Smooth muscle cell of the coronary artery (primary cell): ENCODE measurements at places on chromosomes 1 and 21. TPM values are rescaled to one million over a fixed set of nuclear protein-coding genes. Genes with fewer than 3 reads are reported as not detected.

Gene HCRTR1
- under 0.01 TPM in 1 of 2 replicates, not detected in the other for total RNA-seq

Gene TCHH
- total RNA-seq = 0.08 and 0.12 TPM in 2 replicates

Gene ACTL8
- total RNA-seq = 0.47 TPM in 1 of 2 replicates, not detected in the other

Gene FLG2
- not detected in 2 replicates for total RNA-seq

Gene PARS2
- total RNA-seq = 3.3 and 4.5 TPM in 2 replicates

Gene CLCA1
- total RNA-seq = under 0.01 TPM in 1 of 2 replicates, not detected in the other

Gene TDRD5
- total RNA-seq = not detected in 2 replicates

Gene RGS1
- not detected in 2 replicates for total RNA-seq

Gene RAB3B
- total RNA-seq = 3.7 and 11.7 TPM in 2 replicates
